CD4-positive, alpha-beta T cell treated with Interleukin-17A for 4 hours (primary cell): ENCODE measurements at places on chromosomes 4 and X.

- no peak for DNase-seq
Measured at GRCh38 chr4:183154701-183155391, 55.8 kb downstream of the WWC2 start.

DNA sequence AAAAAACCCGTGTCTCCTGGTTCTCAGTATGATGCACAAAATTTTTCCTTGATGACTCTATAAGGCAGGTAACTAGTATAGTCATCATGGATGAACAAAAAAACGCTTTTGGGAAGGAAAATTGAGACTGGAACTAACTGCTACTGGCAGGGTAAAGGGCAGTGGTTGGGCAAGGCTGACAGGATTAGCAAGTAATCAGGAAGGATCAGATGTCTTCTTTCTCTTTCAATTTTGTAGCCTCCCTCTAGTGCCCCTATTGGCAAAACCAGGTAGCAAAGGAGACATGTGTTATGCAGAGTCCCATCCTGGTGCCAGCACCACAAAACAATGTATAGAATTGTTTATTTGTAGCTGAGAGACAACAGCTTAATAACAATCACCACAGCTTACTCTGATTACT is 12.8 kb upstream of the SLITRK4 start:
- no peak for DNase-seq

GRCh38 chr4:53861856-53862610 is 202.4 kb downstream of the CHIC2 start:
- no peak for DNase-seq

- no peak for DNase-seq
Measured at GRCh38 chrX:134513091-134513490, 53.1 kb downstream of the HPRT1 start.

DNA sequence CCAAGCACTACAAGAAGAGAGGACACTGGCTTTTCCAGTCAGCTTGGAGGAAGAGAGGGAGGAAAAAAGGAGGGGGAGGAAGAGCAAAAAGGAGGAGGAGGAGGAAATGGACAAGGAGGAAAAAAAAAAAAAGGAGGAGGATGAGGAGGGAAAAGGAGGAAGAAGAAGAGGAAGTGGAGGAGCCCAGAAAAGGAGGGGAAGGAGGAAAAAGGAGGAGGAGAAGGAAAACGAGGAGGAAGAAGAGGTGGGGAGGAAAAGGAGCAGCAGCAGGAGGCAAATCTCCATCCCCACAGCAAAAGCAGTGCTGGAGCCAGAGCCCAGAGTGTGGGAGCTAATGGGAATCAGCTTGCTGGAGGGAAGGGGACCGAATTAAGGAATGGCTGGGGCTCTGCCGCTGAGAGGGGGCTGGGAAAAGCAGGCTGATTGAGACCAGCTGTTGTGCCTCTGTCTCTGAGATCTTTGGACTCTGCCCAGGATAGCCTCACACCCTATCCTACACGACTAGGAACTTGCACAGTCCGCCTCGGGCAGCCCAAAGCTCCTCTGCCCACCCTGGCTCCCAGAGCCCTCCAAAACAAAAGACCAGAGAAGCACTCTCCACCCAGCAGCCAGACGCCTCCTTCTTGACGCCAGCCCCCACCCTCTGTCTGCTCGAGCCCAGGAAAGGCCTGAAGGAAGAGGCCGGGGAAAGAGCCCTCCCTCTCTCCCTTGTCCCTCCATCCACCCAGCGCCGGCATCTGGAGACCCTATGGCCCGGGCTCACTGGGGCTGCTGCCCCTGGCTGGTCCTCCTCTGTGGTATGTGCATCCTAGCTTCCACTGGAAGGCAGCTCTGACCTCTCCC is at the start of gene XPNPEP2:
Gene XPNPEP2, plus strand, starts transcription at position 514 of the 843 bp plus-strand sequence. Its CDS starts 235 bp downstream, at position 749.
- no peak for DNase-seq

DNA sequence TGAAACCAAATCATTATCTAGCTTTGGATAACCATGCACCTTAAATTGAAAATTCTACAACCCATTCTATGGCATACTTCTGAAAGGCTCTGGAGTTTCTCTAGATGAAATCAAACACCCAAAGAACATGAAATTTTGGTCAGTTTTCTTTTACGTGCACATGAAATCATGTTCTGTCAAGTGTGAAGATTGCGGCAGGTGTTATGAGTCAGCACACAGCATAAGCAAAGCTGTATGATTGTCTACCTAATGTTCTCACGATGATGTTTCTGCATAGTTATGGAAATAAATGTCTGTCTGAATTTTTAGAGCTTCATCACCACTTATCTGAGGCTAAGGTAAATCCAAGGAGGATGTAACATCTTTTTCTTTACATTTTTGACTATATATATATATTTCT is 495.3 kb downstream of the IL1RAPL1 start:
- DNase-seq = no peak
